ENCODE measurements at places on chromosomes 5 and 9.

GRCh38 chr9:115425601-115426000 is 307.6 kb upstream of the TNC start:
- DNase-seq, result no peak

GRCh38 chr9:131899296-131900228 is 159.7 kb upstream of the RAPGEF1 start:
- no peak for DNase-seq

DNA sequence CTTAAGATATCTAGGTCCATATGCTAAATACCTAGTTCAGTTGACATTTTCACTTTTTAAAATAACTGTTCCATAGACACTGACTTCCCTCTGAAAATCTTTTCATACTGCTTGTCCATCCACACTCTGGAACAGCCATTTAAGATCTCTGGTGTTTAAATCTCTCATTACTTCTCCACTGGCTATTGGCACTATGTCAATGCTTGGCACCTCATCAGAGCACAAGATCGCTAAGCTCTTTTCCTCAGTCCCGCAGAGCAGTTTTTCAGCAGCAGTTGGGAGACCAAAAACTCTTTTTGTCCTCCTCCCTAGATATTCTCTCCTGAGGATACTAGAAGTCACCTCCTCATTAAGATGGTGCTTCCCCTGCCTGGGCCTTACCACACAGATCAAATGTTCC is 172.7 kb downstream of the KIAA0825 start:
- DNase-seq, result no peak

DNA sequence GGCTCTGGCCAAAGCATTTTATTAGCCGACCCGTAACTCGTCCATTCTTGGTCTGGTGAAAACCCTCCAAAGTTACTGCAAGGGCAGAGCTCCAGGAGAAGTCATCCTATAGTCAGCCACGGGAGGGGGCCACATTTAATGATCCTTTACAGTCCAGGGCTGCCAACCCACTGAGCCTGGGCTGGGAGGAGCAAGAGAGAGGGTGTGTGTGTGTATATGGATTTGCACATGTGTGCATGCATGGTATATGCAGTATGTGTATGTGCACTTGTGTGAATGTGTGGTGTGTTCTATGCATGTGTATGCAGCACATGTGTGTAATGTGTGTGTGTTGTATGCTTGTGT is 4.2 kb upstream of the RASGEF1C start:
- no peak for DNase-seq

DNA sequence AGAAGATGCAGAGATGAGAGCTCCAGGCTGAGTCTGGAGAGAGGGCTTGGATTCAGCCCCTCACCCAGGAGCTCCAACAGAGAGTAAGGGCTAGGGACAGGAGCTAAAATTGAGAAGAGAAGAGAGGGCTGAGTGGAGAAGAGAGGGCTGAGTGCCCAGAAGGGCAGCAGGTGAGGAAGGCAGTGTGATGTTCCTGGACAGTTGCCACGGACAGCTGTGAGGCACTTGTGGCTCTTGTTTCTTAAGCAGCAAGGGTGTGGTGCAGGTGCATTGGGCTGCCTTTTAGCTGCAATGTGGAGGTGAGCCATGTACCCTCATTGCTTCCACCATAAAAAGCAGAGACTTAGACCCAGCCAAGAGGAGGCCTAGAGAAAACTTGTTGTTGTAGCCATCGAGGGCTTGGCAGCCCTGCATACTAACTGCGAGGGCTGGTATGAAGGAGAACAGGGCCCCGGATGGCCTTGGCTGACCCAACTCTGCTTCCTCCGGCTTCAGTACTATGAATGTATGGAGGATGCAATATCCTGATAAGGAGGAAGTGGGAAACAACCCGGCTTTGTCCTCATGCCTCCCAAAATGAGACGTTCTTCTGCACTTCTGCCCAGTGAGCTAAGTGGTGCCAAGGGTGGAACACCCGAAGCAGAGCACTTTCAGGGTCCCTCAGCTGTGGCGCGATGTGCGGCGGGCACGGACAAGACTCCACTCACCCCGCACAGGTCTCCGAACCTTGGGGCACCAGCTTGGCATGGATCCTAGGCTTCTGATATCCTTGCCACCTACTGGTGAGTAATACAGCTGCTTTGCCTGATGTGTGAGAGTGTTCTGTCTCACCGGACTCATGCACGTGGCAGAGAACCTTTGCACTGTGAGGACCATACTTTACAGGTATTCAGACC is 65.2 kb downstream of the LRRC70 start:
- no peak for DNase-seq

GRCh38 chr5:42621662-42622061 is 135.0 kb upstream of the CCDC152 start:
- no peak for DNase-seq

DNA sequence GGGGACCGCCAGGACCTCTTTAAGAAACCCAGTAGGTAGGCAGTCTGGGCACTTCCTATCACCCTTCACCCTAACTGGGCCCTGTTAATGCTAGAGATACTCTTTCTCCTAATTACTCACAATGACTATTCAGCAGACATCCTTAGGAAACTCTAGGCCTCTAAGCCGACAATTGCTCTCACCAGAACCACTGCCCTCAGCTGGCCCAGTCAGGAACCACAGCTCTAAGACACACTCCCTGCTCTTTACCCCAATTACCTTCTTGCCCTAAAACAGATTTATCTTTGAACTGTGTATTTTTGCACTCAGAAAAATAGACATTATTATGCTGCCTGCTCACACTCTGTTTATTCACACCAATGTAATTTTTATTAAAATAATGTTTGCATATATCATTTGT is 432.6 kb upstream of the SLC30A5 start:
- DNase-seq, result no peak

DNA sequence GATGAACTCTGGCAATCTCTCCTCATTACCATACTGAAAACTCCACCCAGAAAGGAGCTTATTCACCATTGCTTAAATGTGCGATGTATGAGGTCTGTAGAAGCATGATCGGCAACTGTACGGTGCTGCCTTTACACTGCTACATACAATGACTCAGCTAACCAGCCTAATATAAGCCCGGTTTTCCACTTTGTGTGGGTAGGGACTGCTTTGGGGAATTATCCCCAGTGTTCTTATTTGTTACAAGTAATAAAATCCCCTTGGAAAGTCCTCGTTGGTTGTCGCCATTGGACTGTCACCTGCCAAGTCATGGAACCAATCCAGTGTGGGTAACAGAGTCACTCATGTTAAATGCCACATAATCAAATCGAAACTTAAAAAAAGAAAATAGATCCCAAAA is 23.5 kb upstream of the TENT2 start:
- DNase-seq, result no peak

DNA sequence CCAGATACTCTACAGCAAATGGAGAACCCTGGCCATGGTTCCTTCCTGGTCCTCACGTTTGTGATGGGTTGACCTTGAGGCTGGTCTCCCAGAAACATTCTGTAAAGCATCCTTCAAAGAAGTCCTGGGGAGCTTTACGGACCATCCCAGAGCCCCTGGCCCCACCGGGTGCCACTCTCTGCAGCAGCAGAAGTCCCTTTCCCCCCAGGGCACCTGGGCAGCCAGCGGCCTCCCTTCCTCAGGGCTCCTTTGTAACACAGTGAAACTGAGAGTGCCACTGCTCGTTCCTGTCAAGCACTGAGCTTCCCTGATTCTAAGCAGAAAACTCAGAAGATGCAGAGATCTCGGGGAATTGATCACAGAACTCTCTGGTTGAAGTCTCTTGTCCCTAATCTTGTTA is 104.3 kb downstream of the ENTREP1 start:
- no peak for DNase-seq

DNA sequence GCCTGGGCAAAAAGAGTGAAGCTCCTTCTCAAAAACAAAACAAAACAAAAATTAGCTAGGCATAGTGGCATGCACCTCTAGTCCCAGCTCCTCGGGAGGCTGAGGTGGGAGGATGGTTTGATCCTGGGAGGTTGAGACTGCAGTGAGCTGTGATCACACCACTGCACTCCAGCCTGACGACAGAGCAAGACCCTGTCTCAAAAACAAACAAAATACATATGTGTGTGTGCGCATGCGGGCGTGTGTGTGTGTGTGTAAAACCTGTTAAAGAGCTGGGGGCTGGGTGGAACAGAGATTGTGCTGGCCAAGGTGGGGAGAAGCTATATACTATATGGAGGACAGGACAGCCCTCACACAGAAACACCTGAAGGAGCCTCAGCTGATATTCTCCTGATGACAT is 27.4 kb upstream of the DENND4C start:
- DNase-seq, result no peak

GRCh38 chr5:122149321-122150090 is 20.2 kb downstream of the ZNF474 start:
- DNase-seq, result no peak

GRCh38 chr5:174625591-174626350 is 98.6 kb upstream of the MSX2 start:
- no peak for DNase-seq

GRCh38 chr5:65834306-65834705 is 92.1 kb upstream of the ERBIN start:
- DNase-seq, result no peak

DNA sequence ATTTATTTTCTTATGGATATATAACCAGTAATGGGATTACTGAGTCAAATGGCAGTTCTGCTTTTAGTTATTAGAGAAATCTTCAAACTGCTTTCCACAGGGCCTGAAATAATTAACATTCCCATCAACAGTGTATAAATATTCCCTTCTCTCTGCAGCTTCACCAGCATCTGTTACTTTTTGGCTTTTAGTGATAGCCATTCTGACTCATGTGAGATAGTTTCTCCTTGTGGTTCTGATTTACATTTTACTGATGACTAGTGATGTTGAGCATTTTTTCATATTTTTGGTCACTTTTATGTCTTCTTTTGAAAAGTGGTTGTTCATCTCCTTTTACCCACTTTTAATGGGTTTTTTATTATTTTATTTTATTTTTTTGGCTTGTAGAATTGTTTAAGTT is 1290.3 kb upstream of the CDH9 start:
- no peak for DNase-seq

- DNase-seq, result no peak
Measured at GRCh38 chr5:102596113-102596512, 97.3 kb upstream of the SLCO6A1 start.

GRCh38 chr9:21527579-21527978 is 45.5 kb upstream of the IFNE start:
- DNase-seq, result no peak

DNA sequence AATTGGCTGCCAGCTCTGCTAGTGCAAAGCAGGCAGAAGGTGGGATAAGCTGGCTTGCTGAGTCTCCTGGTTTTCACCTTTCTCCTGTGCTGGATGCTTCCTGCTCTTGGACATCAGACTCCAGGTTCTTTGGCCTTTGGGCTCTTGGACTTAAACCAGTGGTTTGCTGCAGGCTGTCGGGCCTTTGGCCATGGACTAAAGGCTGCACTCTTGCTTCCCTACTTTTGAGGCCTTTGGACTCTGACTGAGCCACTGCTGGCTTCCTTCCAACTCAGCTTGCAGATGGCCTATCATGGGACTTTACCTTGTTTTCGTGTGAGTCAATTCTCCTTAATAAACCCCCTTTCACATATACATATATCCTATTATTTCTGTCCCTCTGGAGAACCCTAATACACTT is 1293.9 kb upstream of the CDH6 start:
- no peak for DNase-seq

DNA sequence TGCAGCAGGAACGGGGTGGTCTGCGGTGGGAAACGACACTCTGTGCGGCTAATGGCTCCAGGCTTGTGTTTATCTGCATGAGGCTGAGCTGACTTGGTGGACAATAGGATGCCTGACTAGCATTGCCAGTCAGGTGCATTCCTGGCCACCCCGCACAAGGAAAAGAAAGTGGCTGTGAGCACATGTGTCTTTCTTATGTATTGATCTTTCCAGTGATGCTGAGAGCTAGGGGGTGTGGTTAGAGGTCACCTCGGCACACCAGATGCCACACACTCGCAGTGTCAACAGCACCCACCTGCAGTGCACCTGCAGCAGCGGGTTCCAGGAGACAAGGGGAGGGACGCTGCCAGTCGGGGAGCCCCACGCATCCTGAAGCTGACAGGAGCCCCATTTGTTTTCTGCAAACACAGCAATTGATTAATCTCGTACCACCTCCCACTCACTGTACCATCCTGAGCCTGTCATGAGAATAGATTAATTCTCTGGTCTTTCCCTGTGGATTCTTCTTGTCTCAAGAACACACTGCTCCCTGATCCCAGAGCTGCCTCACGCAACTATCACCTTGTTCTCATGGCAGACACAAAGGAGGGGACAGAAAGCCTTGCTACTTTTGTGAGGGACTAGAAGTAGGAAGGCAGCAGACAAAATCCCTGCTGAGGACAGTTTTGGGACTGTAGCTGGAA is 251.7 kb upstream of the WWC1 start:
- DNase-seq, result no peak

- DNase-seq, result no peak
Measured at GRCh38 chr9:134947265-134947955, 29.7 kb upstream of the FCN1 start.

DNA sequence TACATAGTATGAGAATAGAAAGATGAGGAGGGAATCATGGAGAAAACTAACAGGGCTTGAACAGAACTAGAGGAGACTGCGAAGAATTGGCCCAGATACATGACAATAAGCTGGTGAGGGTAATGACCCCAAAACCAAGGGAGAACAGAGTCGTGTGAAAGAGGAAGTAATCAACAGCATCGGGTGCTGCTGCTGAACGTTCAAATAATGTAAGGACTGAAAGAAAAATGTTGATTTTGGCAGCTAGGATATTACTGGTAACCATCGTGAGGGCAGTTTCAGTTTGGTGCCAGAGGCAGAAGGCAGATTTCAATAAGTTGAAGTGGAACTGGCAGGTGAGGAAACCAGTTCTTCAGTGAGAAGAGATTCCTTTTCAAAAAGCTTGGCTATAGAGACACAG is 66.8 kb upstream of the SMC2 start:
- DNase-seq, result no peak

DNA sequence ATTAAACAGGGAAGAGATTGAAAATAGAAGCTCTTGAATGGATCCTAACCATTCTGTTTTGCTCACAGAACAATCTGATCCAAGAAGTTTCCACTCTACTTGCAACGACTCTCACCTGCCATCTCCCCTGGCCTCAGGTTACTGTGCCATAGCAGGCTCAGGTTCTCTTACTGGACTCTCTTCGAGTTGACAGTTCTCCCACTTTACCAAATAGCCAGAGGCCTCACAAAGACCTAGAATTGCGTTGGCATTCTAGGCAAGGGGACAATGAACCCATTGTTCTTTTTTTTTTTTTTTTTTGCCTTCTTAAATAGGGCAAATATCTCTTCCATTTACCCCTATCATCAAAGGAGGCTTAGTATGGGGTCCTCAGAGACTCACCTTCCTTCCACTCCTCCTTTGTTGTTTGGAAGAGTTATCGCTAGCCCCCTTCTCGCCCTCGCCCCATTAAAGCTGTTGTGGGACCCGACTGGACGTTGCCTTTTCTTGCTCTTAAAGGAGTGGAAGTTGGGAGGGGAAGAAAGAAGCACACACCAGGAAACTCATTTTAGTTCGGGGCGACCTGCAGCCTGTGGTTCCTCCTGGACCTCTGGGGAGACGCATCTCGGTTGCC is 688 bp upstream of the PLPPR1 start:
- DNase-seq, result no peak

- no peak for DNase-seq
Measured at GRCh38 chr5:140673187-140673976, at the start of gene DND1. DND1 (minus strand) TSS chr5:140673576; CDS start chr5:140673542, 34 bp downstream.

DNA sequence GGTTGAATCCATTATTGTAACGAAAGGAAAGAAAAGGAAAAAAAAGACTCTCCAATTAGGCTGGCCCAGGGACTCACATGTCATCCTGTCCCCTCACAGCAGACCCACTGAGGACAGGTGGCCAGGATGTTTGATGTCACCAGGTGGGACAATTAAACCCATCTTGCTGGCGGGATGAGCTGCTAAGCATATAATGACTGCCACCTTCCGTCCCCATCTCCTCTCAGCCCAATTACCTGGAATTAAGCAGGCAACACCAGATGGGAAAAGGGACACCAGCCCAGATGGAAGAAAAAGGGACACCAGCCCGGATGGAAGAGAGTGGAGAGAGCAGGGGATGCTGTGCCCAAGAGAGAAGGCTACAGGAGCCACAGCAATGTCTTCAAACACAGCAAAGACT is 116.6 kb upstream of the SARDH start:
- no peak for DNase-seq
